ENCODE measurements at places on chromosomes 3 and 15.

- DNase-seq: no peak
These were observed 159.8 kb downstream of the RBMS3 start for GRCh38 chr3:29440413-29441305.

GRCh38 chr3:191345334-191345733 is 15.0 kb upstream of the UTS2B start:
- DNase-seq: no peak

GRCh38 chr3:123804676-123805075 is 79.5 kb downstream of the MYLK start:
- DNase-seq: no peak

DNA sequence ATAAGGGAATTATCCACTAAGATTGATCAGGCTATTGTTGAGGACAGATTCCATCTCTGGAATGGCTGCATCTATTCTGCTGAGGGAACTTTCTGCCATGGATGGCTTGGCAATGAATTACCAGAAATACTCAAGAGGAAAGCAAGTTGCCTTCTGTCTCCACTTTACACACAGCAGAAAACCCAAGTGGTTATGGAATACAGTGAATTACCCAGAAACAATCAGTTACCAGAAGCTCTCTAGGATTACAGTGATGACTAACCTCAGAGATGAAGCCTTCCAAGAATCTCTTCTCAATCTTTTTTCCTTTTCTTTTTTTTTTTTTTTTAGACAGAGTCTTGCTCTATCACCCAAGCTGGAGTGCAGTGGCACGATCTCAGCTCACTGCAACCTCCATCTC is 183.3 kb downstream of the WDR76 start:
- DNase-seq: no peak

DNA sequence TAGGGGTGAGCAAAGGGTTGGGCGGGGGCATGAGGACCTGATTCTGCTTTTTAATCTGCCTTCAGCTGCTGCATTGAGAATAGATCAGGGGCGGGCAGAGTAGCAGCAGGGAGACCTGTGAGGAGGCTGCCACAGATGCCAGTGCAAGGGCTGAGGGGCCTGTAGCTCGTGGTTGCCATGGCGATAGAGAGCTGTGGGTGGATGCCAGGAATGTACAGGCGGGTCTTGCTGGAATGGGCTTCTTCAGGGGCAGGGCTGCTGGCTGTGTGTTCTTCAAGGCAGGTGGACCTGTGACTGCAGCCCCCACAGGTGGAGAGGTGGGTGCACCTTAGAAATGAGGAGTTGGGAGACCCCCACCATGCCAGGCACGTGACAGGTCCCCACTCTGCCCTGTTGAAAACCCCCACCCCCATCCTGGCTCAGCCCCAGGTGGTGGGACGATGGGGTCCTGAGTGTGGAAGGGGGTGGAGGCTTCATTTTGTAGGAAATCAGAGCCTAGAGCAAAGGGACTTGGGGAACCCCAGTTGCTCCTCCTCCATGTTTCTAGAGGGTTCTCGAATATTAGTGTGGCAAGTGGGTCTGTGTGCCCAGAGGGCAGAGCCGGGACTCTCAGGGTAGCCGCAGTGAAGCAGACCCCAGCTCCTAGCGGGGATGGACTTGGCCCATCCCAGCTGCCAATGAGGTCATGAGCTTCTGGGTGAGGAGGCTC is 38.3 kb downstream of the SLC6A6 start:
- no peak for DNase-seq

- no peak for DNase-seq
These were observed 296.3 kb downstream of the UACA start for GRCh38 chr15:70466895-70467529.

DNA sequence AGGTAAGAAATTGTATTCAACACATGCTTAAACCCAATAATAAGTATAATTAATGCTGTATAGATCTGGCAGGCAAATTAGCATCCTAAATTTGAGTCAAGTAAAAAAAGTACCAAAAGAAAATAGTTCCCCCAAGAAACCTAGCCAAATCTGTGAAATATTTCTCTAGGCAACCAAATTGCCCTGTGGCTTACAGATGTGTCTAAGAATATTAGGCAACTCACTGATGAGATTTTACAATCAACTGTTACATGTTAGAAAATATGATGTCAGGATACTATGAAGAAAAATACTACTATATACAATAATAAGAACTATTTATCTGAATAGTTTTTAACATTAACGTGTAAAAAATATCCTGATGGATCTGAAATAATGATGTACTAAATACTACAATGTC is 397.1 kb downstream of the TIGIT start:
- no peak for DNase-seq

GRCh38 chr3:122930063-122930997 is 97.2 kb downstream of the SEMA5B start:
- no peak for DNase-seq

DNA sequence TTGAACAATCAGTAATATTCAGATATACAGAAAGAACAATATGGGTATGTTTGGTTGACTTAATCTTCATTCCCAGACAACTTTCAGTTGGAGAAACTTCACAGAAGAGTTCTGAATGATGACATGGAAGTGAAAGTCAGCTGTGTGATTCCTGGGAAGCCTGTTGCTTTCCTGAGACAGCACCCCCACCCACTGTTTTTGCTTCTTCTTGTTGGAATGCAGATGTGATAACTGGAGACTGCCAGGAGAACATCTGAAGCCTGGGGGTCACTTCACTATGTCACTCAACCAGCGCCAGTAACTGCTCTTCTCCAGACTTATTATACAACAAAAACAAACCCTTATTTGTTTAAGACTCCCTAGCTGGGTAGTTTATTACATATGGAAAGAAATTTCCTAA is 599.4 kb downstream of the ZIC1 start:
- no peak for DNase-seq
